ENCODE measurements at places on chromosomes 13 and 19.

DNA sequence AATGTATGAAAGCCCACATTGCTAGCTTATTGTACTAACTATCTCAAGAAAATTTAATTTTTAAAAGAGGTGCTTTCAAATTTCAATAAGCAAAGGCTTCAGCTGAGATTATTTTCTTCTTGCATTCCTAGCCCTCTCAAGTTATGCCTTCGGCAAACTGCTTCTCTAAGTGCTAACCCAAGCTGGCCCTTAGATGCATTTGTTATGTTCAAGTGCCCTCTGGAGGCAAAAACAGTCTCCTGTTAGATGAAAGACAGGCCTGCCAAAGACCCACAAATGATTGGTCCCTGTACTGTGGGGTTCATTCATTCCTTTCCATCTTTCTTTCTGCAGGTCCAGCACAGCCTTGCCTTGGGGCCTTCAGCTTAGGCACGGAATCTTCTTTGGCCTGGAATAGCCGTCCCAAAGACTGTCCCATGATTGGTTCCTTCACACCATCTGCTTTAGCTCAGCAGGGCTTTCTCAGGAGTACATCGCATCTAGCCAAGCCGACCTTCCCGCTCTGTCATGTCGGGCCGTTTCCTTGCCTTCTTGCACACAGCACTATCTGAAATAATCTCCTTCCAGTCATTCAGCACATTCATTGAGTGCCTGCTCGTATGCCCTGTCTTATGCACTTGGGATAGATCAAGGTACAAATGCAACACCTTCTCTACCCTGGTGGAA is 26.4 kb upstream of the TPTE2 start:
- DNase-seq = peak; percentile 73

GRCh38 chr19:43444531-43445287 is 20.7 kb downstream of the LYPD3 start:
- DNase-seq = no peak

DNA sequence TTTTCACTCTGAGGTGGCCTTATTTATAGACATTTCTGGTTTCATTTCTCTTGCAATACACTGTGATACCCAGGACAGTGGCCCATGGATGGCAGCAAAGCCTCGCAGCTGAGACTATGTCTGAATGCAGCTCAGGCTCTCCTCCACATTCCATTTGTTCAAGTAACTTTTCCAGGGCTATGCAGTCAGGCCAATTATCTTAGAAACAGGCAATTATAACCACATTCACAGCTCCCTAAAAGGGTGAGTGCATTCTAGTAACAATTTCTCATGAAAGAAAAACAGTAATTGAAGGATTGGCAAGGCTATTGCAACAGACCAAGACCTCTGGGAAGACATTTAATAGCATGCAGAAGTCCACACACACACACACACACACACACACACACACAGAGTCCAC is 264.0 kb downstream of the TBC1D4 start:
- DNase-seq = no peak

DNA sequence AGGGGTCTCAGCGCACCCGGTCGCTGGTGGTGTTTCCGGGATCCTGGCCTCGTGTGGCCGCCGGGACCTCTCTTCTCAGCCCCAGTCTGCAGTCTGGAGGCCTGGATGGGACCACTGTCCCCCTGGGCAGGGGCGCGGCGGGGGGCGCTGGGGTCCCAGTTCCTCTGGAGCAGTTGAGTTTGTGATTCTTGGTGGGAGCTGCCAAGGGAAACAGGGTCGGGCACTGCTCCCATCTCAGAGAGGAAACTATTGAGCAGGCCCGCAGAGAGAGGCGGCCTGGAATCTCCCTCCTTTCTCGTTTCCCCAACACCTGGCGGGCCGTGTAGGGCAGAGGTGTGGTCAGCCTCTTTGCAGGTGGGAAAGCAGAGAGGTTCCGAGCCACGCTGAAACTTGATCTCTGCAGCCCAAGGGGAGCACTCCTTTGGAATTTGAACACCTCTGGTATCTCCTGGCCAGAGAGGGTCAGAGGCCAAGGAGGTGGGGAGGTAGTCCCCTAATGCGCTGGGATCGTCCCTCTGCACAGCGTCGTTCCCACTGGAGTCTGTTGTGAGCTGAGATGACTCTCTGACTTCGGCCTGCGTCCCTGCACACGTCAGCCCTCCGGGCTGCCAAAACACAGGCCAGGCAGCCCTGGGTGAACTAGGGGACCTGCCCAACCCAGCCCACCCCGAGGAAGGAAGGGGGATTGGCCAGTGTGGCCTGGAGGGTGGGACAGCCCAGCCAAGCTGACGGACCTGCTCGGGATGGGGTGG is 741 bp downstream of the PLEKHF1 start:
- no peak for DNase-seq

DNA sequence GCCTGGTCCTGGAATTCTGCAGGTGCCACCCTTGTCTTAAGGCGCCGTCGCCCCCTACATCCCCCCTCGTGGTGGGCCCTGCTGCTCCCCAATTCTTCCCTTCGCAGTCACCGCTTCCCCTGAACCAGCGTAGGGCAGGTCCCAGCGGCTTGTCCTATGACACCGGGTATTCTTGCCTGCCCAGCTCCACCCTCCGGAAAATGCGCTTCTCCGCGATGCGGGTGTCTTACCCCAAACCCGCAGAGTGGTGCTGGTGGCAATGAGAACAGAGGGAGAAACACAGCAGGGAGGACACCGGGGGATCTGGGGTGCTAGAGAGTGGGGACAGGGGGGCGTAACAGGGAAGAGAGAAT is 9.0 kb downstream of the ZNF808 start:
- DNase-seq = peak; percentile 35

GRCh38 chr13:71524613-71525304 is 342.2 kb downstream of the DACH1 start:
- DNase-seq = no peak

DNA sequence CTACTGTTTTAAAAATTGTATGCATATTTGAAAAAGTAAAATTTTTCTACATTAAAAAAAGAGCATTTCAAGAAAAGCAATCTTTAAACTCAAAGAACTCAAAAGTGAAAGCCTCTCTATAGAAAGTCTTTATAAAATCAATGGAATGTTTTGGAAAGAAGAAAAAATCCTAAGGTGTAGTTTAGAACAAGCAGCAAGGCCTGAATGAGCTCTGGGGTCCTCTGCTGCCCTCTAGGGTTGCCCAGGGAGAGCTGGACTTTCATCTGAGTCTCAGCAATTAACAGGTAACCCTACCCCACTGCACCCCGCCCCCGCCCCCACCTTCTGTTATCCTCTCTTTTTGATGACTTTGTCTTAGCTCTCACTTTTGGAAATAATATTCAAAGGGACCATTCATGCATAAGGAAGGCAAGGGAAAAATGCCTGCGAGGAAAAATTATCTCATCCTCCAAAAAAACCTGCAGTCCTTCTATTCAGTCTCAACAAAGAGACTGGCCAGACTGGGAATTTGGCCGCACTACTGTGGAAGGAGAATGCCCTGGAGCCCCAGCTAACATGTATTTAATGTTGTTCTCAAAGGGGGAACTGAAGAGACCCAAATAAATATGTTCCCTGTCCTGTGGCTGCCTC is 24.1 kb downstream of the SLC25A30 start:
- DNase-seq = peak; percentile 51

GRCh38 chr13:105327581-105328126 is 1207.8 kb downstream of the EFNB2 start:
- no peak for DNase-seq

- no peak for DNase-seq
Observed at GRCh38 chr19:14402332-14403144, 16.6 kb downstream of the DDX39A start.
